ENCODE measurements at places on chromosomes 16 and 17.

DNA sequence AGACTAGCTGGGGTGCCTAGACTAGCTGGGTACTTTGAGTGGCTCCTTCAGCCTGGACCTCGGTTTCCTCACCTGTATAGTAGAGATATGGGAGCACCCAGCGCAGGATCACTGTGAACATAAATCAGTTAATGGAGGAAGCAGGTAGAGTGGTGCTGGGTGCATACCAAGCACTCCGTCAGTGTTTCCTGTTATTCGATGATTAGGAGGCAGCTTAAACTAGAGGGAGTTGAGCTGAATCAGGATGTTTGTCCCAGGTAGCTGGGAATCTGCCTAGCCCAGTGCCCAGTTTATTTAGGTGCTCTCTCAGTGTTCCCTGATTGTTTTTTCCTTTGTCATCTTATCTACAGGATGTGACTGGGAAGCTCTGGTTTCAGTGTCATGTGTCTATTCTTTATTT lies 8.4 kb upstream of the TMEM235 start:
- no peak for DNase-seq

DNA sequence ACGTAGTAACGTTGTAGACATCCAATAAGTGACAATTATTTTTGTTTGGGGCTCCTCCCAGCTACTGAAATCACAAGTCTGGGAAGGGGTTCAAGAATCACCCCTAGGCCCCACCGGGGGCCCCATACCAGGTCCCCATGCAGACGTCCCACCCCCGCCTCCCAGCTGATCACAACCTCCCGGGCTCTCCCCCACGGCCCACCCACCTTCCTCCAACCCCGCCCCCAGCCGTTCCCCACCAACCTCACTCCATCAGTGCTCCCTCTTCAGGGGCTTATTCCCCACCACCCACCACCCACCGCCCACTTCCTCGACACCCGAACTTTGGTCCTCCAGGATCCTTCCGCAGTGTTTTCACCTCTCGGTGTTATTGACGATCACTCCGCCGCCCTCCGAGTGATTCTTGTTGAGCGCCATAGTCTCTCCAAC lies 240 bp downstream of the WBP2 start:
- DNase-seq: no peak

DNA sequence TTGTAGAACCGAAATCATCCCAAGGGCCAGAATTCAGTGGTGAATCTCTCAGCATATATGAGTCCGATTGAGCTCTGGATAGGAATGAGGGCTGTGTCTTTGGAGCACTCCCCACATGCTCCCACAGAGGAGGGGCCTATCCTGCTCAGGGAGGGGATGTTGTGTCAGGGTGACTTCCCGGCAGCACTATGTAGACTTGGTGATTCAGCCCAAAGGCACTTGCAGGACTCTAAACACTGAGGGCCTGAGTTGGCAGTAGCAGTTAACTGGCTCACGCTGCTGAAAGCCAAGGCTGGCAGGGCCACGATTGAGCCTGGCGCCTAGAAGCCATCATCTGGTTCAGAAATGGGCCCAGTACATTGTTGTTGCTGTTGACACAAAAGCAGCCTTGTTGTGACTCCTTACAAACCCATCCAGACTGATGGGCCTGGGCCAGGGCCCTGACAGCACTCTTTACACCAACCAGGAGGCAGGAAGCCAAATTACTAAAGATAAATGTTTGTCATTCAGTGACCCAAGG lies 31.9 kb downstream of the NMT1 start:
- DNase-seq: no peak

DNA sequence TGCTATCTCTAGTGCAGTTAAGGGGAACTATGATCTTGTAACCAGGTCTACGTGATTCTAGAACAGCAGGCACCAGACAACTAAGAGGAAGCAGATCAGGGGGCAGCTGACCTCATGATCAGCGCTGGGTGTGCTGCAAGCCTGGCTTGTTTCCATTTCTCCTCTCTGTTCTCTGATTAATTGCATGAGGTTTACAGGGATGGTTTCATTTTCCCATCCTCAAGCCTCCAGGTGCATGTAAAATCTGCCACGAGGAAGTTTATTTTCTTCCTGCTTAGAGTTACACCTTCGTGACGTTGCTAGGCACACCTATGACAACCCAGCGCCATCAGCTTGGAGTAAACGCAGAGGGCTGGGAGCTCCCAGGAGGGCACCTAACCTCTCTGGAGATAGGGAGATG lies 4.3 kb upstream of the NUPR1 start:
- DNase-seq: no peak

- DNase-seq: no peak
Observed at GRCh38 chr16:4385066-4385788, 13.6 kb downstream of the VASN start.

- DNase-seq: no peak
Observed at GRCh38 chr16:85124636-85125346, 12.5 kb upstream of the CIBAR2 start.

- no peak for DNase-seq
Observed at GRCh38 chr17:63525190-63525946, 2.2 kb downstream of the KCNH6 start.

DNA sequence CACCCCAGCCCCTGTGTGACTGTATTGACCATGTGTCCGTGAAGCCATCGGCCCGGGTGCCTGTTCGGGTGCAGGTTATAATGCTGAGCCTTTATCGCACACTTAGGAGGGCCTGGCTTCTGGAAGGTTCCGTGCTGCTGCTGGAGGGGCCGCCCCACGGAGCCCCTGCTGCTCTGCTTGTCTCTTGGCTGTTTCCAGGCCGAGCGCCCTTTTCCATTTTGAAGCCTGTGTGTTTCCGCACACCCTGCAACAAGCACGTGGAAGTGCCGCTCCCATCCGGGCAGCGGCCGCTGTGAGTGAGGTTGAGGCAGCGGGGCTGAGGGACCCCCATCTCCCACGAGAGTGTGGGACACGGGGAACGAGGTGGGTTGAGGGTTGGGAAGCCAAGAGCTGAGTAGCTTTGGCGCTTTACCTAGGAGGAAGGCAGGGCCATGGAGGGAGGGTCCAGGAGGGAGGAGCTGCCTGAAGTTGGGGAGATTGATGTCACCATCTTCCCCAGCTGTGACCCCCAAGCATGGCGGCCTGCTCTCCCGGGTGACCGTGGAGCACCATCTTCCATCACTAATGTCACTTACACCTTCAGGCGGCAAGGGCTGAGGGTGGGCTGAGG lies 200.1 kb upstream of the GSE1 start:
- no peak for DNase-seq

DNA sequence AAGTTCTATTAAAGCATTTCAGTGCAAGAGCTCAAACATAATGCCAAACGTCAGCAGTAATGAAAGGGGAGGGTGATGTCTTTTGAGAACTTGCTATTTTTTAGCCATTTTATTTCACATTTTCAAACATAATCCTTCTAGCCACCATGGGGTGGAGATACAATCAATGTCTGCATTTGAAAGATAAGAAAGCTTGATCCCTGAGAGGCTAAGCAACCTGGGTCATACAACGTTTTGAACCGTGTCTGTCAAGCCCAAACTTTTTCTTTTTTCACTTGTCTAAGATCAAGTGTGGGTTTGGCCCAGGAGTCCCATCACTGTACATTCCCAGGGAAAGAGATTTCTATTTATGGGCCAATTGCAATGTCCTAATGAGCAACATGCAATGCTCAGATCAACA lies 331.1 kb downstream of the SLC39A11 start:
- no peak for DNase-seq

DNA sequence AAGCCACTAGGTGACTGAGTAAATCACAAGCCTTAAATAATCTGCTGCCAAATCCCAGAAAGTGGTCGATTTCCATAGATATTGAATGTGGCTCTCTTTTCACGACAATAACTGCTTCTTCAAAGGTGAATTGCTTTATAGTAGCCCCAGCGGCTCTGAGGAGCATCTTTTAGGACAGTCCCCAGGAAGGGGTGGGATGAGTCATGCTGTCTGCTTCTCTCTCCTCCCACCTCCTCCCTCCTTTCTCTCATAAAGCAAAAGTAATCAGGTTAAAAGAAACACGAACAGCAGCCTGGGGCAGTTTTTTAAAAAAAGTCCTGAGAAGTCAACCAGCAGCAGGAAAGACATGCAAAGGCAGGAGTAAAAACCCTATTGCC lies 1.8 kb downstream of the KIAA0513 start:
- DNase-seq: no peak

- DNase-seq: peak; percentile 53
Observed at GRCh38 chr16:50665128-50665878, 15.8 kb downstream of the SNX20 start.

GRCh38 chr17:59376506-59376905 lies 45.1 kb downstream of the YPEL2 start:
- no peak for DNase-seq

GRCh38 chr17:48026502-48027321 lies 10.9 kb downstream of the COPZ2 start:
- peak; percentile 95 for DNase-seq

DNA sequence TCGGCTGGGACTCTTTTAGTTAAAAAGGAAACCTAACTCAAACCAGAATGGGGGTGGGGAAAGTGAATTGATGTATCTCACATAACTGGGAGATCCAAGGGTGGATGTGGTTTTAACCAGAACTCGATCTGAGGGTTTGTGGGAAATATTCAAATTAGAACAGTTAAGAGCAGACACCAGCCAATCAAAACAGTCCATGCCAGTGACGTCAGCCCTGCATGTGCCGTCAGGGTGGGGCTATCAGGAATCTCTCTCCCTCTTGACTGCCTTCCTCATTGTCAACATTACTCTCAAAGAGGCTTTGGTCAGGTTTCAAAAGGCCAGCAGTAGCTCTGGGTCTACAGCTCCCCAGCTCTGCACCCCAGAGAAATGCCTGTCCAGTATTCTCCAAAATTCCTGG lies 94.2 kb upstream of the HSBP1 start:
- DNase-seq: no peak

- DNase-seq: no peak
Observed at GRCh38 chr16:56748826-56749225, 18.9 kb downstream of the NUP93 start.
